ENCODE measurements at places on chromosomes 7 and 10. TPM values are rescaled to one million over a fixed set of nuclear protein-coding genes. Genes with fewer than 3 reads are reported as not detected.
A peak's percentile ranks its signal among the peaks of the same experiment; 100 is the strongest.

GRCh38 chr7:42726066-42726785 is 185.6 kb downstream of the C7orf25 start:
- DNase-seq = no peak

The HOXA11 gene
- 1.1 TPM for total RNA-seq

DNA sequence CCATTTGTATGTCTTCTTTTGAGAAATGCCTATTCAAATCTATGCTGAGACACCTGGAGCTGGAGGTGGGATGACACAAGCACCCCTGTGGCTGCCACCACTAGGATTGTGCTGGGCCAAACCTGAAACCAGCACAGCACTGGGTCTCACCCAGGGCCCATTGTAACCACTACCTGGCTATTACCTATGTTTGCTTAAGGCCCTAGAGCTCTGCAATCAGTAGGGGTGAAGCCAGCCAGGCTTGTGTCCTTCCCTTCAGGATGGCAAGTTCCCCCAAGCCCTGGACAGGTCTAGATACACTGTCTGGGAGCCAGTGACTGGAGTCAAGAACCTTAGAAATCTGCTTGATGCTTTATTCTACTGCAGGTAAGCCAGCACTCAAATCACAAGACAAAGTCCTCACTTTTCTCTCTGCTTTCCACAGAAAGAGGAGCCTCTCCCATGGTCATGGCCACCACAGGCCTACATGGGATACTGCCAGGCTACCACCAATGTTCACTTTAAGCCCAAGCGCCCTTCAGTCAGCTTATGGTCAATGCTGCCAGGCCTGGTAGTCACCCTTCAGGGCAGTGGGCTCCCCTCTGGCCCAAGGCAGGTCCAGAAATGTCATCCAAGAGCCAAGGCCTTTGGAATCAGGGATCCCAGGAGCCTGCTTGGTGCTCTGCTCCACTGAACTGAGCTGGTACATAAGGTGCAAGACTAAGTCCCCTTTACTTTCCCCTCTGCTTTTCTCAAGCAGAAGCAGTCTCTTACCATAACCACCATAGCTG is 105.3 kb downstream of the BMS1 start:
- DNase-seq = no peak

The POLR2J2 gene
- not detected for total RNA-seq

GRCh38 chr10:88893611-88894010 is 13.6 kb downstream of the STAMBPL1 start:
- no peak for DNase-seq

GRCh38 chr10:29189256-29189655 is 99.6 kb upstream of the LYZL1 start:
- DNase-seq = peak; percentile 58

DNA sequence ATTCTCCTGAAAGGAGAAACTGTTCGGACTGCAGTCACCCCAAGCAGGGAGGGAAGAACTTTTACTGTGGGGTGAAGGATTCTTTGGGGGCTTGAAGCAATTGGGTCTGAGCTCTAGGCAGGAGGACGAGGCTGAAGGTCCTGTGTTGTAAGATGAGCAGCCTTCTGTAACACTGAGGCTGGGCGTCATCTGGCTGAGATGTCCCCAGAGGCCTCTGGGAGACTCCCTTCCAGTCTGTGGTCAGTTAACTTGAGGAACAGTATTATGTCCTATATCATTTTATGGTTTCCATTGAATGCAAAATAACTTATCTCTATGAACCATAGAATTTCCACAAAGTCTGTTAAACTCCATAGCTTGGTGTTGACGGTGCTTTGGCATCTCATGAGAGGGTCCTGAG is 26.3 kb downstream of the FIGNL1 start:
- no peak for DNase-seq

- no peak for DNase-seq
Observed at GRCh38 chr10:85151506-85151905, 823.1 kb downstream of the CCSER2 start.

The PLAU gene
- total RNA-seq = 272 TPM
